ENCODE measurements at places on chromosomes 2 and 18.

GRCh38 chr2:149020432-149020851 lies 18.1 kb upstream of the LYPD6B start:
- DNase-seq, result no peak

DNA sequence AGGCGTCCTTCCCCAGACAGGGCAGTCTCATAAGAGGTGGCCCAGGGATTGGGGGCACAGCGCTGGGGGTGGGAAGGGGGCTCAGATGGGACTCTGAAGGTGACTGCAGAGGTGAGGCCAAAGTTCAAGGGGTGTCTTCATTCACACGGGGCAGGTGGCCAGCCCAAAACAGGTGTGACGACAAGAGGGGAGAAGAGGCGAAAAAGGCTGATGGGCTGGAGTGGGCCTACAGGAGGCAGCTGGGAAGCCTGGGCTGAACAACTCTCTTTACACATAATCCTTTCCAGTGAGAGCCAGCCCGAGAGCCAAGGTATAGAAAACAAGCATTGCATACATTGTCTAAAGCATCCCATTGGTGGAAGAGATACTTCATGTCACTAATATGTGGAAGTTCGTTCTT lies 130.9 kb upstream of the ASB18 start:
- DNase-seq, result no peak

GRCh38 chr2:17658251-17658843 lies 95.3 kb downstream of the SMC6 start:
- DNase-seq, result no peak

- DNase-seq, result no peak
Measured at GRCh38 chr18:74265546-74266098, 26.1 kb downstream of the CYB5A start.

GRCh38 chr2:147976102-147976501 lies 44.4 kb downstream of the ORC4 start:
- no peak for DNase-seq

GRCh38 chr2:168639018-168639417 lies 163.4 kb upstream of the NOSTRIN start:
- no peak for DNase-seq

DNA sequence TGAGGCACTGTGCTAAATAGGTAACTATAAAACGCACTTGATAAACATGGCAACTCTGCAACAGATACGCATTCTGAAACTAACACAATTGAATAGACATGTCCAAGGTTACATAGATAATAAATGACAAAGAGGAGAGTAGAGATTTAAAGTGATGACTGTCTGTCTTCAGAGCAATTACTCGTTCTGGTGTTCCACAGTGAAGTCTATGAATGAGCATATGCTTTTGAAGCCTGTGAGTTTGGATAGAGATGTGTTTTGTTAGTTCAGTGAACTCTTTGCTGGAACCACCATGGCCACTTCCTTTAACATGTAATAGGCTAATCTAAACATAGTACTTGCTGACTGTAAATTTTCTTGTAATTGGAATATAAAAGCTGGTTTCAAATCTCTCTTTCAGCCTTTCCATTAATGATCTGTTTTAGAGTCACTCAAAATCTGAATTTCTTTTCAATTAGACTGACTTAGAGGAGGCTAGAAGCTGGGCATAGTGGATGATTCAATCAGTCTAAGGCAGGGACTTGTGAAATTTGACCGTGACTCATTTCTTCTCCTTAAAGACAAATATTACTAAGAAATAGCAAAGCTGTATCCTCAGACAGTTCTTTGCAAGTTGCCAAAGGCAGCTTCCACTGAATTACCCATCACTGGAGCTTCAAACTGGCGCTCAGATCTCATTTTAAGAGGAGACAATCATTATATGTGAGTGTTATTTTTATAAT lies 1130.1 kb upstream of the CELF4 start:
- no peak for DNase-seq

DNA sequence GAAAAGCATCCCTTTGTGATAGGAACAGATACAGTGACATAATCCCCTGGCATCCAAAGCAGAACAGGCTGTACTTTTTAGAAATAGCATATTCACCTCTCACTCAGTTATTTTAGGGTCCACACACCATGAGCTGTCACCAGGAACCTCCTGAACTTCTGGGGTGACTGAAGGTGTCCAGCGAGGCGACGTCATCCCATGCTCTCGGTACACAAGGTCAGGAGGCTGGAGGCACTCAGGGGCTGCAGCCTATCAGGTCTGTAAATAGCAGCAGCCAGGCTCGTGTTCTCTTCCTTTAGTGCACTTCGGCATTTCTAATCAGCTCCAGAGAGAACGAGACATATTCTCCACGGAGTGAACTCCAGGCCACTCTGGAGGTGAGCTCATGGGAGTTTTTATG lies 98.3 kb downstream of the GATA6 start:
- DNase-seq, result no peak
